ENCODE measurements at places on chromosomes 7 and 10.

GRCh38 chr10:32271617-32272016 is 75.3 kb downstream of the EPC1 start:
- DNase-seq = no peak

GRCh38 chr10:116849248-116850057 is at the start of gene ENO4:
Gene ENO4, plus strand, starts transcription at chr10:116849499. Its CDS starts 68 bp downstream, at chr10:116849567.
- peak; percentile 95 for DNase-seq

- DNase-seq = no peak
These were observed 1.4 kb upstream of the CALD1 start for GRCh38 chr7:134777908-134778580.

DNA sequence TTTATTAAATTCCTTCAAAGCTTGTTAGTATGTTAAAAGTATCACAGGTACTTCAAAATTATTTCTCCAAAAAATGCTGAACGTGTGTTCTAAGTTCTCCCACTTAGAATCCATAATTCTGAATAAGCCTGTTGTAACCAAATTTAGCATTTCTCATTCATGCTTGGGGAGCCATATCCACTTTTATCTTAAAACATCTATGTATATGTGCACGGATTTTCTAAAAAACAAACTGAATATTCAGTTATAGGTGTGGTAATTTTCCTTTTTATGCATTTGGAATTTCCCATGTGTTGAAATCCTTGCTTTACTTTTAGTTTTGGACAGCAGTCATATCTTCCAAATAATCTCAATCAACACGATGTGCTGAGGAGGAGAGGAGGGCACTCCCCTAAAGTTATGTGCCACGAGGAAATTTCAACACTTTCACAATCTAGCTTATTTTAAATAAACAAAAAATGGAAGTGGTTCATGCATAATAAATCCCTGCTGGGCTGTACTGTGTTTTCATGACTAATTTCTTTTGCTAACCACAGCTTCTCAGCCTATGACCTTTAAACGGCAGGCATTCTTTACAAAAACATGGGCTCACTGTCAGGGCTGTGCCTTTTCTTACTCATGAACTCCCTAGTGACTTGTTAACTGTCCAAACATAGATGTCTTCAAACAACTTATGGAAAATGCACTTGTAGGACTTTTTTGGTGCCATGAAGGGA is 380.3 kb upstream of the SEMA3C start:
- no peak for DNase-seq

GRCh38 chr7:2729893-2730716 is 42.1 kb downstream of the AMZ1 start:
- DNase-seq = no peak

DNA sequence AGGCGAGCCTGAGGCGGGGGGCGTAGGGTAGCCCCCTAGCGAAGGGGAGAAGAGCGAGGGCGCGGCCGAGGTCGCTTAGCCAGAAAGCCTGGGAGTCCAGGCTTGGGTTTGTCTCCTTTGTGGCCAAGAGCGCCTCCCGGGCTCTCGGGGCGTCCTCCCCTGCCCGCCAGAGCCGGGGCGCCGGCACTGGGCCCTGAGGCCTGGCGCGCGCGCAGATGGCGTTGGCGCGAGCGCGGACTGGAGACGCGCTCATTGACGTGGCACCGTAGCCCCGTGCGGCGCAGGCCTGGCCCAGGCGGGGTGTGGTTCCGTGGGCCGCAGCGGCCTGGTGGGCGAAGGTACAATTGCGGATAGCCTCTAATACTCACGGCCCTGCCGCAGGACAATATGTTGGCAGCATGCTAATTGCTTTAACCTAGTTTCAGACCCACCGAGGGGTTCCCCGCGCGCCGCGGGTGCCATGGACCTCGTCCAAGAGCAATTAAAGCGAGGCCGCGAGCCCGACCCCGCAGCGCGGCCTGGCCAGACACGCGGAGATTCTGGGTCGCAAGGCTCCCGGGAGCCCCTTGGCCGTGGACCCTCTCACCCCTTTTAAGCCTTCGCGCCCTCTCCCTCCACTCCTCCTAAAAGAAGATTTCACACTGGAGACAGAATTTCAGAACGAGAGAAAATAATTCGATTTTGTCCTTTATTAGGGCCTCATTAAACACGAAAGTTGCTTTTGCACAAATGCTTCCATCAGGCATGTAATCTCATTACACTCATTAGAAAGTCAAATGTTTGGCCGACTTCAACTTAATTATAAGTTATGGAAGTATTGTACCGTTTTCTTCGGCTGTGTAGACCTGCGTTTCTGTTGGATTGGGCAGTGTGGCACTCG is 3.1 kb downstream of the PTF1A start:
- no peak for DNase-seq

GRCh38 chr10:100522107-100522801 is 2.6 kb upstream of the SEC31B start:
- DNase-seq = no peak

DNA sequence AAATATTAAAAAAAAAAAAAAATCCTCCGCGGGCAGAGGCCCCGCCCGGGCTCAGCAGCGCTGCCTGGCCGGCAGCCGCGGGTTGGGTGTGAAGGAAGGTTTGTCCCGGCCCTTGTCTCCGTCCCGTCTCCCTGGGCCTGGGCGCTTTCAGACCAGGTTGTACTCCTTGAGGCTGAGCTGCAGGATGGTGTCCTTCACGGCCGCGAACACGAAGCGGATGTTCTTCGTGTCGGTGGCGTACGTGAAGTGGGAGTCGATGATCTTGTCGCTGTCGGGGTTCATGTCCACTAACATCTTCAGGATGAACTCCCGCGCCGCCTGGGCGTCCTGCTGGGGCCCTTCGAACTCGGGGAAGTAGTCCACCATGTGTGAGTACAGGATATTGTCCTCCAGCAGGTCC is 123.7 kb upstream of the KCTD7 start:
- DNase-seq = no peak
